Breast epithelium (tissue), 4 donors: ENCODE measurements at places on chromosomes 13 and 19.

- DNase-seq, result no peak
These were observed 22.2 kb downstream of the RASA3 start for GRCh38 chr13:114110091-114110829.

- DNase-seq, result no peak
These were observed 8.3 kb downstream of the PGLYRP1 start for GRCh38 chr19:46014534-46014933.

DNA sequence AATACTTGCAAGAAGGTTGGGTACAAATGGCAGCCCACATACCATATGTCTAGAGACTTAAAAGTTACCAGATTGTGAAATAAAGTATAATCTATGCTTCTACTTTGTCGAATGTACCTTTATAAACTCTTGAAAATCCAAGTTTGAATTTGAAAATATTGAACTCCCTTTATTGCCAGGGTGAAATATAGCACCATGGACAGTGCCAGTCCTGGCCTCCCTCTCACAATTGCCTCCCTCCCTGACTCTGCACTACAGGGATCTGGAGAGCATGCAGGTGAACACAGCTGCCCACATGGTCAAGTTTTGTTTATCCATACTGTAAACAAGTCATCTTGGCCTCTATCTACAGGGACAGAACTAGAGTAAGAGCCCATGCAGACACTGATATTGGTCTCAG is 394.1 kb upstream of the SLITRK6 start:
- no peak for DNase-seq

DNA sequence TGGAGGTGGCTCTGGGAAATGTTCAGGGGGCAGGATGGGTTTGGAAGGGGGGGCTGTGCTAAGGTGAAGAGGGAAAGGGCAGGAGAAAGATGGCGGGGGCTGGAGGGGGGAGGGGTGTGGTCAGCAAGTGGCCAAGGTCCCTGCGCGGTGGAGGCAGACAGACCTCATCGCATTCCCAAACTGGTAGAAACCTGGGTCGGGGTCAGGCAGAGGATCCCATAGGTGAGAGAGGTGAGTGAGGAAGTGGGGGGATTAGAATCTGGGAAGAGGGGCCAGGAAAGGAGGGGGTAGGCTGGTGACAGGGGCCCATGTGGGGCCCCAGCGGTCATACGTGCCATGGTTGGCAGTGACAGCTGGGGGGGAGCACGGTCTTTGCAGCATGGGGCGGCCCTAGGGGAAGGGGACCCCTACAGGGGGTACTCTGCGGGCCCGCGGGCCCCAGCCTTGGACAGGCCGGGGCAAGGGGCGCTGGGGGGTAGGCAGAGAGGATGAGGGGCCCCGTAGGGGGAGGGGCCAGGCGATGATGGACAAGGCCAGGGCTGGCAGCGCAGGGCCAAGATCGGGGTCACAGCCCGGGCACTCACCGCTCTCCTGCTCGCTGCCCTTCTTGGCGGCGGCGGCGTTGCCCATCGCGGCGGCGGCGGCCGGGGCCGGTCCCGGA is 514 bp downstream of the PRKACA start:
- DNase-seq, result no peak

- no peak for DNase-seq
These were observed 518 bp downstream of the KLF2 start for GRCh38 chr19:16325161-16325527.

- DNase-seq, result no peak
These were observed 150.3 kb downstream of the KATNAL1 start for GRCh38 chr13:30156826-30157615.

DNA sequence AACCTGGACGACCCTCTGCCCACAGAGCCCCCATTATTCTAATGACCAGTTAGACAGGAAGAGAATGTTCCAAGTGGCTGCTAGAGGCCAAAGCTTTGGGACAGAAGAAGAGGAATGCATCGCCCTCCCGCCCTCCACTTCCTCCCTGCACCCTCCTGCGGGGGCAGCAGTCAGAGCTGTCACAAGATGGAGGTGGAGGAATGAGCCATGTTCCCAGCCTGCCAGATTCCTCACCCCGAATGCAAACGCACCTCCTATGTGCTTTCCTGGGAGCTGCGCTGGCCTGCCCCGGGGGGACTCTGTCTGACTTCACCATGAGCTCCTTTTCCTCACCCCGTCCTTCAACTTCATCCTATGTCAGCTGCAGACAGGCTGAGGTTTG is 1.7 kb downstream of the YJEFN3 start:
- DNase-seq, result no peak

DNA sequence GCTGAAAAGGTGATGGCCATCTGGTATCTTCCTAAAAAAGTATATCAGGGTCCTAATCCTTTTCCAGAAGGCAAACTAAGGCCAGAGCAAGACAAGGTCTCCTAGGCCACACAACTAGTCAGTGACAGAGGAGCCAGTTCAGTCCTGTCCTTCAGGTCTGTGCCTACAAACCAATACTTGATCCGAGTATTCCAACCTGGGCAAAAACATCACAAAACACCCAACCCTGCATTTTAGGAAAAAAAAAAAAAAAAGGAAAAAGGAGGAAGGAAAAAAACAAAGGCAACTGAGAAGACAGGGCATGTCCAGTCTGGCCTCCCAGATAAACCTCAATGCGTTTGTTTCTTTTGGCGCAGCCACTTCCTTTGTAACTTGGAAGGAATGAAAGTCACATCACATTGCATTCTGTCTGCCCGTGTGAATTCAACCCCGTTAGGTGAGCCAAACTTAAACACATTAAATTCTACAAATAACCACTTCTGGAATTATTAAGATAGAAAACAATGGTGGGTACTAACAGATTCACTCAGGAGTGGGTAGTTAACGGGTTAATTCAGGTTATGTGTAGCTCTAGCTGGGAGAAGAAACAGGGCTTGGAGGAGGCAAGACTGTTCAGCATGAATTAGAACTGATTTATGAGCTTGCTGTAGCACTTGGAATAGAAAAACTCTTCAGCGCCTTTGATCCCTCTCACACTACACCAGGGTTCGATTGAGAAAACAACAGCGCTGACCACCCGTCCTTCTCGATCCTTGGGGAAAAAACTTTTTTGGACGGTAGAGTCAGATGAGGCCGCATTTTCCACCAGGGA is 43.0 kb upstream of the HNRNPA1L2 start:
- DNase-seq, result no peak

GRCh38 chr19:16896146-16897028 is 7.6 kb downstream of the F2RL3 start:
- DNase-seq, result no peak

- DNase-seq, result no peak
These were observed 168.0 kb downstream of the TNFSF13B start for GRCh38 chr13:108437496-108437895.
